Choroid plexus epithelial cell (primary cell): ENCODE measurements at places on chromosomes 5 and 9.
A peak's percentile ranks its signal among the peaks of the same experiment; 100 is the strongest.

- DNase-seq, result no peak
Observed at GRCh38 chr9:14466429-14466818, 152.5 kb upstream of the NFIB start.

- no peak for DNase-seq
Observed at GRCh38 chr5:143752165-143752850, 59.7 kb upstream of the HMHB1 start.

DNA sequence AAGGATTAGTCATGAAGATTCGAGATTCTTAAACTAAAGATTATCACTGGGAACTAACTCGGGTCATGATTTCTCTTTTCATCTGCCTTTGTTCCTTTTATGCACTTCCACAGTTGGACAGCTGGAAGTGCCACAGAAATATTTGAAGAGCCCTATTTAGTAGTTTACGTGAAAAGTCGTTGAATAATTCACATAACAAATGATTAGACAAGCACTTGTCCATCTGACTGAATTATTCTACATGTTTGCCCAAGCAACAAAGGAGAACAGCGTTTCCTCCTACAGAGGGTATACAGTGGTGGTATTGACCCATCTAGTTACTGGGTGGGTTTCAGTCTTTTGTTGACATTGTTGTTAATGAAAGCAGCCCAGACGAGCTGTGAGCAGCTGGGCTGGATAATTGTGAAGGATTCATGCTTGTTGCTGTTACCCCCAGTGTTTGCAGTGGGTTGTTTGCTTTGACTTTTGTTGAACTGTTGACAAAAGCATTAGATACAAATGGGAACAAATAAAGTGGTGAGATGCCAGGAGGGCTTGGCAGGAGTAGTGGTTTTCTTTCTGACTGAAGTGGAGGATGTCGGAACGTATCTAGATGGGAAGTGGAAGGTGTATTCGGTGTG, 96.2 kb downstream of the TLE4 start:
- DNase-seq, result no peak

- peak; percentile 51 for DNase-seq
Observed at GRCh38 chr5:179839328-179840256, 18.9 kb downstream of the SQSTM1 start.

GRCh38 chr9:124297915-124298645, 40.3 kb downstream of the NEK6 start:
- no peak for DNase-seq

- DNase-seq, result no peak
Observed at GRCh38 chr9:123925161-123925560, 4.8 kb downstream of the DENND1A start.

DNA sequence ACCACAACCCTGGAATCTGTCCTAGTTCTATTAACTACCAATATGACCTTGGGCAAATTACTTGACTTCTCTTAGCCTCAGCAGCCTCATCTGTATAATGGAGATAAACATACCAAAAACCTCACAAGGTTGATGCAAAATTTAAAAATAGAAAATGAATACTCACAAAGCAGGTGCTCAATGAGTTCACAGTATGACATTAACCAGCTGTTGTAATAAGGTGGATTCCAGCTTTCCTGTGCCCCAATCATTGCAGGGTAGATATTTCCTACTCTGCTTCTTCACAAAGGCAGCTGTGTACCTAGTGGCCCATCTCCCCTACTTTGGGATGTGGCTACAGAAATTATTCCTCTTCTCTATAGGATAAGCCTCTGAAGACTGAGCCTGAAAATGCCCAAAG, 8.8 kb downstream of the HTR4 start:
- no peak for DNase-seq

GRCh38 chr9:127990554-127990953, 9.8 kb upstream of the EEIG1 start:
- DNase-seq, result no peak

DNA sequence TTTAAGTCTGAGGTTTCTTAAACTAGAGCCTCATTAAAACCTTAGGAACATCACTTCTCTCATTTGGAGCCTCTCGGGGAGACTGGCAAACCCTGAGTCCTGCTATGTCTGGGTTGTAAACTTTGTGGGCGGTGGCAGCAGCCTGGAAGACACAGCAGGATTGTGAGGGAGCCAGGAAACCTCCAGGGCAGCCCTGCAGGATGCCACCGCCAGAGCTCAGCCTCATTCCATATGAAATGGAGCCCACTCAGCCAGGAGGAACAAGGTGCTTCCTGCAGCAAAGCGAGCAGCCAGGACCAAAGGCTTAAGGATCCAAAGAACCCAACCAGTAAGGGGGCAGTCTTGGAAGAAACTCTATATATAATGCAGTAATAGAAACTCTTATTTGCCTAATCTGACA, 37.9 kb upstream of the IDNK start:
- no peak for DNase-seq

DNA sequence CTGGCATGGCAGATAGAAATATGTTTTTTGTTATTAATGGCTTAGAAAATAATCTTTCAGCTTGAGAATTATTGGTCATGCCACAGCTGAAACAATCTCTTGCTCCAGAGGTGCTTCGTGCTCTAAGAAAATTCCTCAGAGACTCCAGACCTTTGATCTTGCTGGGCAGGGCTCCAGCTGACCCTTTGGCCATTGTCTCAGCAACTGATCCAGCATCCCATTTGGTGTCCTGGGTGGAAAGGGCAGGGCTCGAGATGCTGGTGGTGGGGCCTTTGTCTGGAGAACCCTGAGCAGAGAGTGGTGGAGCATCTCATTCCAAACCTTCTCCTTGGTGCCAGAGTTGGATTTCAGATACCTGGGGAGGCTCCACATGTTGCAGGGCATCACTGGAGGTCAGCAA, 43.2 kb upstream of the PIK3R1 start:
- DNase-seq, result no peak

GRCh38 chr9:88767504-88767790, 223.8 kb upstream of the S1PR3 start:
- no peak for DNase-seq

DNA sequence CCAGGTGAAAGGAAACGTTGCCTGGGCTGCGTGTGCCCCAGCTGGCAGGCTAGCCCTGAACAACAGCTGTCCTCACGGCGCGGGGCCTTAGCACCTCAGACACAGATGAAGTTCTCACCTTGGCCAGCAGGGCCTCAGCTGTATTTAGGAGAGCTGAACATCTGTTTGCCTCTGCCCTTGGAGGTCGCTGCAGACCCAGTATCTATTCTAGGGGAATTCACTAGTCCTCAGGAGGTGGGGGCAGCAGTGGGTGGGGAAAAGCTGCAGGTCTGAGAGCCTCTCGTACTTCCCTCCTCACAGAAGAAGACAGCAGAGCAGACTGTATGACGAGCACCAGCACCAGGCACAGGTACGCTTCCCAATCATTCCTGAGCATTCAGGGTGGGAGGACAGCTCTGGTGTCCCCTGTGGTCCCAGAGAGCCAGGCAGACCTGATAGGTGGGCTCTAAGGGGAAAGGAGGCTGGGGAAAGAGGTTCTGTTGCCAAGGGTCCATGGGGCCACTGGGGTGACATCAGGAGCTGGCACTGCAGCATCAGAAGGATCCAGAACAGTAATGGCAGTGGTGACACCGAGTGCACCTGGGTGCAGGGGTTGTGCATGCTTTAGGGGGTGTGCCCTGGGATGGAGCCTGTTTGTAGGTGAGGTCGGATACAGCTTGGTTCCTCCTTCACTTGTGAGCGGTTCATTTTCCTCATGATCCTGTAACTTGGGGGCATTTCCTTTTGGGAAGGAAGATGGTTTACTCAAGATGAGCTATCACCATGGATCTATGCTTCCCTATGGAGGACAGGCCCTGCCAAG, 13.8 kb downstream of the CD74 start:
- DNase-seq, result no peak

DNA sequence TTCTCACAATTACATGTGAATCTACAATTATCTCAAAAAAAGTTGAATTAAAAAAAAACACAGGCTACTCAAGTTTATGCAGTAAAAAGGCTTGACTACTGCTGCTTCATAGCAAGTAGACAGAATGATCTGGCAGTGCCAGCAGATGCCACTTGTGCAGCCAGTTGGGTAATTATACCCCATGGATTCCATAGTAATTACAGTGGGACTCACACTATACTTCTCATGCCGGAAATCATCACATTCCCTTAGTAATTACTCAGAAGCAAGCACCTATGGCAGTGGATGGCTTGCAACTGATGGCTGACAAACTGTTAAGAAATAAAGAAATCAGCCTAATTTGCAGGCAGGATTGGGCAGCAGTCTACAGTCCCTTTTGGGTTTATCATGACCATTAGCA, 463.2 kb upstream of the KLF4 start:
- DNase-seq, result no peak

DNA sequence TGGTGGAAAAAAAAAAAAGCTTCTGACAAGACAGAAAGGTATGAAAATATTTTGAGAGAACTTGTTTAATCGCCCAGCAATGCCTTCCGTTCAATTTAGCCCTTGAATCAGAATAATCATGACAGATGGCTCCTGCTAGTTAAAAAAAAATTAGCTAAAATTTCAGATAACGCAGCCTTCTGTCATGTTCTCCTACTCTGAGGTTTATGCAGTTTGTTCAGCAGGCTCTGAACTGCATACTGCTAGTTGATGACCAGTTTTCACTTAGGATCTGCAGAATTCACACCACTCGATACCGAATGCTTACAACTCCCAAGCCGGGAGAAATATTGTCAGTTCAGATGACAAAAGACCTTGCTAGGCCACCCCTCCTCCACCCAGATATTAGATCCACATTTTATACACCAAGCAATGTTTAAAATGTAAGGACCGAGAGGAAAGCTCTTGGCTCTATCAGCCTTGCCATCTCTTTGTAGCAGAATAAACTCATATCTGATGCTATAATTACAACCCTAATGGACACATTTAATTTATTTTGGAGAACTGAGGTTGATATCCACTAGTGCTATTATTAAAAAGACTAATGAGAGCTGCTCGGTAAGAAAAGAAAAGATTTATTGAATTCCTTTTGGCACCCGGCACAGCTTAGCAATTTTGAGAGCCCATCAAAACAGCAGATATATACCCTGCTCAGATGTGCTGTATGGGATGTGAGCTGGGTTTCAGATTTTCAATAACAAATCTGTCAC, 322.8 kb downstream of the GLIS3 start:
- no peak for DNase-seq

GRCh38 chr5:74839229-74839628, 27.0 kb downstream of the FAM169A start:
- no peak for DNase-seq
